ENCODE measurements at places on chromosomes 4 and X.

GRCh38 chrX:1546691-1547251 is 9.8 kb upstream of the P2RY8 start:
- no peak for DNase-seq

DNA sequence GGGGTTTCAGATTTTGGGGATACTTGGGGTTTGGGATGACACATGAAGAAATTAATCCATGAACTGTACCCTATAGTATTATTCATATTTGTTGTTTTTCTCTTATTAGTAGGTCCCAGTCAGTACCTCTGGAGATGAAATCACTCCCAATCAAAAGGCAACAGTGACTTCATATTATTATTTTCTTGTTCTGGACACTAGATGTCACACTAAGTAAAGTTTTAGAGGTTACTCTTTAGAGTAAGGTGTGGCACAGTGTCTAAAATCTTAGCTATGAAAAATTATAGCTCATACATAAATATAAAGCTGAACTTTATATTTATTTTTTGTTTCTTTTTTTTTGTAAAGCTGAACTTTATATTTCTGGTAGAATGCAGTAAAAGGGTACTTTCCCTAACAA is 35.1 kb downstream of the FAM114A1 start:
- DNase-seq: peak; percentile 74

DNA sequence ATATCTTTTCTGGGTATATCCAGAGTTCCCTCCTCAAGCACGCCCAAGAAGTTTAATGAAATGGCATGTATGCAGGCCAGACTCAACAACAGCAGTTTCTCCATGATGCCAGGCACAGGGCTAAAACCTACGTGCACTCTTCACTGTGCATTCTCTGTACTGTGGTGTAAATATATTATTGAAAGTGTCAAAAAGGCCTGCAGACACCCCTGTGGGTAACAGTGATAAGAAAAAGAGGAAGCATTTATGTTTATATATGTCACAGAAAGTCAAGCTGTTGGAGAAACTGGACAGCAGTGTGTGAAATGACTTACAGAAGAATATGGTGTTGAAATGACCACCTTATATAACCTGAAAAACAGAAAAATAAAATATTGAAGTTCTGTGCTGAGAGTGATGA is 29.6 kb upstream of the DCAF8L1 start:
- peak; percentile 85 for DNase-seq

DNA sequence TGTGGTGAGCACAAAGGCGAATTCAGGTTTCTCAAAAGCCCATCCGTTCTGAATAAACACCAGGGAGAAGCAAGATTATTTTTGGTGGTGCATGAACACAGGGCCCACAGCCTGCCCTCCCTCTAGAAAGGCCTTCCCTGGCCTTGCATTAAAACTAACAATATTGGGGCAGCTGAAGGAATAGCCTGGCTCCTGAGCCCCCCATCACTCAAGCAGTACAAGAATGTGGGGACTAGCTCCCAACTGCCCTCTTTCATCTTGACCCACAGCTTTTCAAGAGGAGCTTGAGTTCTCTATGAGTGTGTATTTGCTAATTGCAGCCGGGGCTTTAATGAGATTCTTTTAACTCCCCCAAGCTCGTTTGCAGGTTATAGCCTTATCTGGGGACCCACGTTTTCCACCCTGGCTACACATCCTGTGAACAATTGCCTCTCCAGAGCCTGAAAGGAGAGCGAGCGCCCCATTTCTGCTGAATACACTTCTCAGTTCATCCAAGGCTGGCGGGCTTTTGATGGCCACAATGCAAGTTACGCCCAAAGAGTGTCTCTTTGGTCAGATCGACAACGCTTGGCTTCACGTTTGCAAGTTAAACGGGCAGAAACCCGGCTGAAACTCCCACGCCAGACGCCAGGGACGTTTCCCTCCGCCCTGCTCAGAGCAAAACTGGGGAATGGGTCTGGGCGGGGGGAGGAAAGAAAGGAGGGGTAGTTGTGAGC is 4.7 kb upstream of the GSX2 start:
- DNase-seq: no peak

GRCh38 chr4:36824682-36825081 is 419.9 kb upstream of the NWD2 start:
- DNase-seq: peak; percentile 35

DNA sequence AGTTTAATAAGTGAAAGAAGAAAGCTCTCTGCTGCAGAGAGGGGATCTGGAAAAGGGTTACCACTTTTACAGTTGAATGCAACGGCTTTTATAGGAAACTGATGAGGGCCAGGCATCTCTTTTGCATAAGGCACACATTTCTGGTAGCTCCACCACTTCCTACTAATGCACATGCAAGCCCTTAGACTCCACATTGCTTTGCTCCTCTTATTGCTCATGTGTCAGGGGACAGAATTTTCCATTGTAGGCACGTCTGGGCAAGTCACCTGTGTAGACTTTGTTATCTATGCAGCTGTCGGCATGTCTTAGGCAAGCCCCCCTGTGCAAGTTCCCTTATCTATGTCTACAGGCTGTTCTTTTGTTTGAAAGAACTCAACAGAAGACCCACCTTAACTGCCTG is 294.6 kb upstream of the STS start:
- no peak for DNase-seq

GRCh38 chr4:183591301-183591700 is 67.7 kb downstream of the RWDD4 start:
- no peak for DNase-seq

DNA sequence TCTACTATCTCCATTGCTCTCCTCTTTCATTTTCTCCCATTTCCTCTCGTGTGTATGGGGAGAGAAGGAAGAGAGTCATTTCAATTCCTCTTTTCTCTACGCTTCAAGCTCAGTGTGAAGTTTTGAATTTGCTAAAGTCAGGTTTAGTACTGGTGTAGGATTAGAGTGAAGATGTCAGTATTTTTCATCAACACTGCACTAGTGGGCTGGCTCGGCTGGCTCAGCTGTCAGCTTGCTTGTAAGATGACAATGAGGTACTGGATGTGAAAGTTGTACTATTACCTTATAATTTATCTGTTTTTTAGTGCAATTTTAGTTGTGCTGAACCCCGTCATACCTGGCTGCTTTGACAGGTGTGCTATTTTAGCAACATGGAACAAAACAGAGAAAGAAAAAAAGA is 2.1 kb upstream of the SH2D1A start:
- DNase-seq: no peak

DNA sequence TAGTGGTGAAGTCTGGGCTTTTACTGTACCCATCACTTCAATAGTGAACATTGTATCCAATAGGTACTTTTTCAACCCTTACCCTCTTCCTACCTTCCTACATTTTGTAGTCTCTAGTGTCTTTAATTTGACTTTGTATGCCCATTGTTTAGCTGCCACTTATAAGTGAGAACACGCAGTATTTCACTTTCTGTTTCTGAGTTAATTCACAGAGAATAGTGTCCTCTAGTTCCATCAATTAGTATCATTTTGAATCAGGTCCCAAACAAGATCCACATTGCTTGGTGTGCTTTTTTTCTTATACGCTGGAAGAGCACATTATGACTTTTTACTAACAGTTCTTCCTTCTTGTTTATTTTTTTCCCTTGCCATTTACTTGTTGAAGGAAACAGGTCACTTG is 176.0 kb upstream of the WDFY3 start:
- DNase-seq: no peak

DNA sequence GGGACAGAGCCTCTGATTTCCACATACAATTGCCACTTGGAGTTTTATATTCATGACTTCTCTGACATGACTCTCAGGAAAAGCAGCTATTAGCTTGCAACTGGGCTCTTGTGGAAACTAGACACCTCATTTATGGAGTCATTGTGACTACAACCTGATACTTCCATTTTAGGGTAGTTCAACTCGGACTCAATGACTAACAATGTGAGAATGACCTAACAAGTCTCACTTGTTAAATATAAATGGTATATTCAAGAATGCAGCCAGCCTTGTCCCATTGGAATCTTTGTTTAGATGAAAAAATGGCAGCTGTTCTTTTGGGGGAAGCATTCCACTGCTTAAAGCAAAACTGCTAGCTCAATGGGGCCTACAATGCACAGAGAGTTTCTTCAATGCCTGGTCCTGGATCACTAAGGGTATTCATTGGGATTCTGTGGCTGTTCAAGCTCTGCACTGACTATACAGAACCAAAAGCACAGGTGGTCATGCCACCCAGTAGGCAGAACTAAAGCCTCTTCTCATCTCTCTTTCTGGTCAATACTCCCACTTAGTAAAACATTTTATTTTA is 36.5 kb upstream of the GLRA3 start:
- no peak for DNase-seq

DNA sequence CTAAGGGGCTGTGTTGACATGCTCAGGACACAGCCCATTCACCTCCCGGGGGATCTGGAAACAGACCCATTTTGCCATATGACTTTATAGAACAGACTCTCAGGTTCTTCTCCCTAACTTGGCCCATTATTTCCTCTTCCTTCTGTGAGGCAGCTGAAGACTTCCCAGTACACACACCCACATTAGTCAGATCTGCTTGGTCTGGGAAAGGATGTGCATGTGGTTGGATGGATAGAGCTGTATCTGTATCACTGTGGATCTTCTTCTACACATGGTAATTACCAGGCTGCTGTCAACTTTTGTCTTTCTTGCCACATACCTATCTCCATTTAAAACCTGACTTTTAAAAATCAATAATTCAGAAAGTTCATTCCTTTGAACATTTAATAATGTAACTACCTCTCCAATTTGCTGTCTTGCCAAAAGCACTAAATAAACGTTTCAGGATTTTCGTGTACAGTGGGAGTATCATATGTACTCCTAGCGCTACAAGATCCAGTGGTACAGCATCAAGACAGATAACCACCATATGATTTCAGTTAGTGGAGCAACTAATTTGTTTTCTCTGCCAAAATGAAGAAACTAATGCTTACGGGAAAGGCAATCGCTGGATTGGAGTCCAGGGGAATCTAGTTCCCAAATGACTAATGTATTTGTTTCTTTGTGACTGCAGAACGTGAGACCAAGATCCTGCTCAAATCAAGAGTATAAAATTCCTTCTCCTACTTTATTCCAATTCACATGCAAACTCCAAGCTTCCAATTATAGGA is 134.1 kb upstream of the MAP3K15 start:
- DNase-seq: no peak

- no peak for DNase-seq
These were observed 23.7 kb downstream of the DOK7 start for GRCh38 chr4:3486541-3487540.

- no peak for DNase-seq
These were observed 67.8 kb downstream of the GATB start for GRCh38 chr4:151692821-151693673.

GRCh38 chr4:15558561-15558960 is 88.9 kb downstream of the CC2D2A start:
- no peak for DNase-seq

DNA sequence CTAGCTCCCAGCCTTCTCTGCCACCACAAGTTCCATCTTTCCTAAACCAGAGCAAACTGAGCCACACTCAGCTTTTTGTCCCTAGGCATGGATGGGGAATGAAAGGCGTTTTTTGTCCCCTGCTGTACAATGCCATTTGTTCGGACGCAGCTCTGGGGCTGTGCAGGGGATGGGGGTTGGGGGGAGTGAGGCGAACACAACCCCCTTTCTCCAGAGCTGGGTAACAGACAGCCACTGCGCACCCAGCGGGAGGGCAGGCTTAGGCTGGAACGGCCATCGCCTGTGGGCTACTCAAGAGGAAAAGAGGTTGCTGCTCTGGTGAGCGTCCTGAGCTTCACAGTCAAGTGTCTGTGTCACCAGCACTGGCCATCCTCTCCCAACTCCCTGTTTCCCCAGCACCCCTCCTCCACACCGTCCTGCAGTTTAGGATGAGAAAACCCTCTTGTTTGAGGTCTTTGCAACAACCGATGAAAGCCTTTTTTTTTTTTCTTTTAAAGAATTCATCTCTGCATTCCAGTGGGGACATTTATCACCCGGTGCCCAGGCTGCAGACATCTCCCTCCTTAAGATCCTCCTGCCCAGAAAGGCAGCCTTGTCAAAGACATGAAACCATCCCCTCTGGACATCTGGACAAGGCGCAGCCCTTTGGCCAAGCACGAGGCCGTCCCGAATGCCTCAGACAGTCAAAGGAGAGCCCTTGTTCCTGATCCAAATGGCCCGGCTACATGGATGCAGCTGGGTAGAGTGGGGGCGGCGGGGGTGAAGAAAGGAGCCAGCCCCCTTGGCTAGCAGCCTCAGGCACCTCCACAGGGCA is 419.6 kb downstream of the BCOR start:
- DNase-seq: no peak

GRCh38 chrX:41600291-41600690 is 88.5 kb upstream of the GPR34 start:
- DNase-seq: no peak

GRCh38 chr4:878796-879728 is 53.1 kb downstream of the GAK start:
- DNase-seq: no peak

DNA sequence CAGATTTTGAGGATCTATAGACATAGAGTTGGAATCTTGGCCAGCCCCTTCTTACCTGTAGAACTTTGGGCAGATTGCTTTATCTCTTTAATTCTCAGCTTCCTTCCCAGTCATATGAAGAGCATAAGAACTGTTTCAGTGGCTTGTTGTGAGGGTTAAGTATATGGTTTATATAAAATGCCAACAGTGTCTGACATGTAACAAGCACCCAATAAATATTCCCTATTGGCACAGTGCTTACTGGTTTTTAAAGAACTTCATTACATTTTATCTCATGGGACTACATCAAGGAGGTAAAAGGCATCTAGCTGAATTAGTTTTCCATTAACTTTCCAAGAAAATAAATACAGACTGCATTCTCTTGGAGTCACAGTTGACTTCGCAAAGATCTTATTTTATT is 106.7 kb upstream of the LIMCH1 start:
- DNase-seq: no peak

- DNase-seq: no peak
These were observed 27.8 kb upstream of the LDB2 start for GRCh38 chr4:16926214-16926613.

DNA sequence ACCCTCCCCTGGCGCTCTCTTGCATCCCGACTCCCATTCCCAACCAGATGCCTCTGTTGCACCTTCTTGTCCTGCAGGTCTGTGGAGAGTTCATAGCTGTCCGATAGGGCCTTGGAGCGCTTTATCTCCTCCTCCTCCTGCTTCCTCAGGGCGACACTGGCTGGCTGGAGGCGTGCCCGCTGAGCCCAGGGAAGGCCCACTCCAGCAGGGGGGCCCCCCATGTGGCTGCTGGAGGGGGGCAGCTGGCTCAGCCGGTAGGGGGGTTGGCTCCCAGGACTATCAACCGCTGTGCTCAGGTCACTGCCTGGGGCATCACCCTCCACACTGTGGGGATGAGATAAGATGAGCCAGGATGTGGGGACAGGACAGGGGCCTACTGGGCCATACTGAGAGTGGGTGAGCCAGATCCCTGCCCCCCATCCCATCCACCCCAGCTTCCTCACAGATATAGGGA is 25.6 kb downstream of the IQSEC2 start:
- peak; percentile 82 for DNase-seq

GRCh38 chr4:40769266-40769665 is 19.5 kb downstream of the NSUN7 start:
- DNase-seq: no peak

GRCh38 chr4:101155368-101155767 is 192.0 kb downstream of the PPP3CA start:
- DNase-seq: no peak

All from OCI-M1 (cell line).